ENCODE measurements at places on chromosomes 16 and 17. TPM values are rescaled to one million over a fixed set of nuclear protein-coding genes. Genes with fewer than 3 reads are reported as not detected.

DNA sequence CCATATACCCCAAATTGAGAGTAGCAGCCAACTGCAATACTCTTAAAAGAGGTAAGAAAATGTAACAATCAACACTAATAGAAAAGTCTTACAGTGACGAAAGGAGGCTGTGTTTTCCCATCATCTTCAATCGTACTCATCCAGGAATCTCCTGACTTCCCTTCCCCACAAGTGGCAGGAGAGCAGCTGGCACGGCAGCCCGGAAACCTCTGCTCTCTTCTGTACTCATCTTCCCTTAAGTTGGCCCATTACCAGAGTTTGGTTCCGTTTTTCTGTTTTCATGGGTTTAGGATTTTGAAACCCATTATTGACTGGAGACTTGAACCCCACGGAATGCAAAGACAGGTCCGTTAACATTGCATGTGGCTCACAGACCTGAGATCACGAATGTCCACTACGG is 11.7 kb upstream of the CD300H start:
- DNase-seq, result no peak

- DNase-seq, result no peak
Observed at GRCh38 chr16:89370081-89370511, 120.3 kb downstream of the ANKRD11 start.

DNA sequence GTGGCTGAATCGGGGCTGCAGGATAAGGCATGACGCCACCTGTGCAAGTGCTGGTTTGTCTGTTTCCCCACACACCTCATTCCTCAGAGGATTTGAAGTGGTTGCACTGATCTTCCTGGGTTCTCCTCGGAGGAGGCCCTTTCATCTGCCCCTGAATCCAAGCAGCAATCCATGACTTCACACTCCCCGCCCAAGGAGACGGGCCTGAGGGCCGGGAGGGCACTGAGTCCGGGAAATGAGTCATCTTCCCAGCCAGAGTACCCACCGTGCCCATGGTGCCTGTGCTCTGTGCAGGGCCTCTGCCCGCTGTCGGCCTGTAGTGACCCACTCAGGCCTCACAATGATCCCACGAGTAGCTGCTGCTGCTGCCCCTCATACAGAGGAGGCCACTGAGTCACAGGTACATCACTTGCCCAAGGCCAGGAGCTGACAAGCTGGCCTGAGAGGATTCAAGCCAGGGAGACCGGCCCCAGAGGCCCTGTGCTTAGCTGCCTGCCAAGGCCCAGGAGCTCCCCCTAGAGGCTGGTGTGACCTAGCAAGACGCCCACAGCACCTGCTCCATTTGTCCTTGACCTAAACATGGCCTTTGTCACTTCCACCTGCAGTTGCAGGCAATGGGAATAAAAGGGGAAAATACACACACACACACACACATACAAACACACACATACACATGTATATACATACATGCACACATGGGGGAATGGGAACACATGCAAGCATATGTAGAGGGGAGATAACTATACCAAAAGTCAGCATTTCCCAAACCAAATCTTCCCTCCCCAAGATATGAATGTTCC is 240.0 kb downstream of the C16orf95 start:
- DNase-seq, result peak; percentile 25

DNA sequence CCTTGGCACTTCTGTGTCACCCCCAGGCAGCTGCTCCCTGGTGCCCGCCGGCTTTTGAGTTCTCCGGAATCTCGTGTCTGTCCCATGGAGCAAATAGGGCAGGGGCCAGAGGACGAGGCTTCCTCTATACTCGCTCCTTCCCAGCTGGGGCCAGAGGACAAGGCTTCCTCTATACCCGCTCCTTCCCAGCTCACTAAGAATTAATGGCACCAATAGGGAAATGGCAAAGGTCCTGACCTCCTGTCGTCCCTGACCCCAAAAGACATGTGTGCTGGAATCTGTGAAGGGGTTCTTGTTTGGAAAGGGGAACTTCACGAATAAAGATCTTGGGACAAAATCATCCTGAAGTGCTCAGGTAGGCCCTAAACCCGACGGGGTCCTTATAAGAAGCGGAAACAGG is 7.6 kb downstream of the SGSH start:
- no peak for DNase-seq

- no peak for DNase-seq
Observed at GRCh38 chr17:82332669-82333278, 792 bp downstream of the SECTM1 start.

Gene VMO1
- total RNA-seq, result 4.8 TPM

- no peak for DNase-seq
Observed at GRCh38 chr16:15041271-15042004, 14.4 kb downstream of the NTAN1 start.

Gene FADS6
- total RNA-seq, result not detected

GRCh38 chr17:47099987-47100711 is 88.9 kb downstream of the CDC27 start:
- DNase-seq, result peak; percentile 92

Gene SPEM3
- total RNA-seq, result not detected

DNA sequence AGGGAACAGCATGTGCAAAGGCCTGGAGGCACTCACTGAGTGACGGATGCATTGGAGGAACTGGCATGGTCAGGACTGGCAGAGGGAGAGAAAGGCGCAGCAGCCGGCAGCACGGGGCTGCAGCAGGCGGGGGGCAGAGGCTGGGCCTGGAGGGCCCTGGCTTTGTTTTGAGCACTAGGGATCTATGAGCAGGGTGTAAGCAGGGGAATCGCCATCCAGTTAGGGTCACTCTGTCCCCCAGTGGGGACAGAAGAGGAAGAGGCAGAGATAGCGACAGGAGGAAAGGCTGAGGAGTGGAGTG is 14.2 kb downstream of the HSD11B2 start:
- no peak for DNase-seq

- peak; percentile 33 for DNase-seq
Observed at GRCh38 chr16:28495098-28495793, 803 bp downstream of the APOBR start.

GRCh38 chr17:10435096-10435495 is 13.3 kb upstream of the MYH8 start:
- no peak for DNase-seq

DNA sequence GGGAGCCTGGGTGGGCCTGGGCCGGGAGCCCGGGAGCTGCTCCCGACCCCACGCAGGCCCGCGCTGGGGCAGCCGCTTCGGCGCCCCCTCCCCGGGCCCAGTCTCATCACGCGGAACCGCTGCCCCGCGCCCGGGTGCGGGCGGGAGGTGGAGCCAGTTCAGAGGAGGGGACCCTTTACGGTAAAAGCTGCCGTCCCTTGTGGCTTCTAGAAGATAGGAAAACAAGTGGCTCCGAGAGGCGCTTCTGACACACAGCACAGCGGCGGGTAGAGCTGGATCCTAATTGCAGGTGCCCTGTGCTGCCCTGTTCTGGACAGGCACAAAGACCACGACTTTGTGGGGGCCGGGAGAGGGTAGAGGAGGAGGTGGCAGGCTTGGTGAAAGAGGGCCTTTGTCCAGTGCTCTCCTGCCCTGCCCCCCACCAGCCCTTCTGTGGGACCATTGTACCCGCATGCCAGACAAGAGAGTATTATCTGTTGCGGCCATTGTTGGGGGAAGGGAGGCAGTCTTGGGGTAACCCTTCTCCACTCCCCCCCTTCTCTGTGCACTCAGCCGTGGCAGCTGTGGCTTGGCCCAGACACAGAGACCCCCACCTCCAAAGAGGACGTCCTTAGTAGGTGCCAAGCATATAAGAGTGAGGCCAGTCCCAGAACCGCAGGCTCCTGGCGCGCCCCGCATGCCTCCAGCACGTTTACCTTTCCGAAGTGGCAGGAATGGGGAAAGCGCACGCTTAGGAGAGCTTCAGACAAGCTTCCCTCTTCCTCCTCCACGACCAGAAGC is 736 bp downstream of the CNP start:
- no peak for DNase-seq

DNA sequence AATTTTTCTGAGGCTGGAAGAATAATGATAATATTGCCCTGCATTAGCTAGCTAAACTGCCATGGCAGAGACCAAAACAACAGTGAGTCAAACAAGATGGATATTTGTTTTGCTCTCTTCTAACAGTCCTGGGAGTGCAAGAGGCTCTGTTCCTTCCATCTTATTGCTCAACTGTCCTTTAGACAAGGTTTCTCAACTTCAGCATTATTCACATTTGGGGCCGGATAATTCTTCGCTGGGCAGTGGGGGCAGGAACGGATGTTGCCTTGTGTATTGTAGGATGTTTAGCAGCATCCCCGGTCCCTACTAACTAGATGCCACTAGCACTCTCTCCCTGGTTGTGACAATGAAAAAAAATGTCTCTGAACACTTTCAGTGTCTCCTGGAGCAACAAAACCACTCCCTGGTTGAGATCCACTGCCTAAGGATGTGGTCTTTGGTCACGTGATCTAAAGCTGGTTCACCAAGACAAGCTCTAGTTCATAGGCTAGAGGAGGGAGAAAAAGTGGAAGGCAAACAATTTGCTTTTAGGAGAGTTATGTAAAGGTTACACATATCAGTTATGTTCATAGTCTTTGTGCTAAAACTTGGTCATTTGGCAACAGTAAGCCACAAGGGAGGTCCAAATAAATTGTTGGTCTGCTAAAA is 144.4 kb downstream of the PCTP start:
- peak; percentile 19 for DNase-seq

DNA sequence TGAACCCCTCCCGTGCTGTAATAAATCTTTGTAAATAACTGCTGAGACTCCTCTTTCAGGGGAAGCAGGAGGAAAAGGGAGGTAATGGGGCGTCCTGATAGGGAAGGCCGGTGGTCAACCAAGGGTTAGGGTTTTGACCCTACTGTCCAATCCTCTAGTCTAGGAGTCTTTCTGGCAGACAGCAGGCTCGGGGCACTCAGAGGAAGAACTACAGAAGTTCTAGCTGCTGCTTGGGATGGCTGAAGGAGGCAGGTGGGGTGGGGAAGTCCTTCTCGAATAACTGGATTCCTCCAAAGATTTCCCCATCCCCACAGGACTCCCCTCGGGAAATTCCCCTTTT is 387 bp upstream of the STARD3 start:
- no peak for DNase-seq

Gene GABARAPL2
- 74.0 TPM for total RNA-seq

GRCh38 chr16:55480228-55480655 is 1.2 kb downstream of the MMP2 start:
- no peak for DNase-seq

Data from natural killer cell (primary cell).